Activated T-cell treated with anti-CD3 and anti-CD28 coated beads, Interleukin-2, amount 50 U/mL, for 72 hours (primary cell): ENCODE measurements at places on chromosomes 11 and 22. TPM values are rescaled to one million over a fixed set of nuclear protein-coding genes. Genes with fewer than 3 reads are reported as not detected.

GRCh38 chr11:70109006-70109405 is 30.9 kb downstream of the ANO1 start:
- DNase-seq, result no peak

Gene OR5I1
- total RNA-seq, result not detected

Gene GAB2
- total RNA-seq, result 48.0 TPM

- DNase-seq, result no peak
These were observed 1.4 kb downstream of the GAL3ST1 start for GRCh38 chr22:30572840-30573593.

GRCh38 chr11:30987819-30988218 is 381.7 kb downstream of the DCDC1 start:
- no peak for DNase-seq

Gene ZBTB16
- total RNA-seq, result 3.3 TPM

Gene OR52H1
- total RNA-seq, result not detected

Gene MCM5
- 370 TPM for total RNA-seq

DNA sequence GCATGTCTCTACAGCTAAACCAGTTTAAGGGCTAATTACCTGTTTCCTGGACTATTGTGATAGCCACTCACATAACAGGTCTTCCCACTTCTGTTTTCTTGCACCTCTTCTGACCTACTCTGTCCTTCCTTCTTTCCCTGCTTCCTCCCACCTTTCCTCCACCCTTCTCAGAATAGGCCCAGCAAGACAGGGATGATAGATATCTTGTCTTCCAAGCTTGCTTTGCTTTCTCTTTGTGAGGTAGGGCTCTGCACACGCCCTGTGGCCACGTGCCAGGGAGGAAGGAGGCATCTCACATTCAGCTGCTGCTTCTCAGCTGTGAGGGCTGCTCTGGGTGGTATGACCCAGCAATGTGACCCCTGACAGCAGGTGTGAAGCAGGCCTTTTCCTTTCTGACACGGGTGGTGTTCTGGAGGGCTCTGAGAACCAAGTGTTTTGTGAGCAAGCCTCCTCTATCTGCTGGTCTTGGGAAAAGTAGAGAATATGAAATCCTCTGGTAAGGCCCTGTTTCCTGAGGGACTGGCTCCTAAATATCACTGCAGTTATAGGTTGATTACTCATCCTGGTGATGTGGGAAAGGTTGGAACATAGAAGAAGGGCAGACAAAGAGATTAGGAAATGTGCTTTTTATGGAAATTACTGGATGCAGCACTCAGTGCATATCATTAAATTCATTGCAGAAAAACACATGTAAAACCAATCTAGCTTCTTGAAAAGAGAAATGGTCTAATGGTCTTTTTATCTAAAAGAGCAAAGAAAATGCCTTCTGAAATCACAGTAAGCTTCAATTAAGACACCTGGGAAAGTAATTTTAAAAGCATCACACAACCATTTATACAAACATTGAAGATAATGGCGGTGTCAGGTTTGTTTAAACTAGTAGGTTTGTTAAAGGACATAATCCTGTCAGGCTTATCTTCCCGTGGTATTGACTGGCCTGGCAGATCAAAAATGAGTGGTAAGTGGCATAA is 8.5 kb downstream of the AMOTL1 start:
- no peak for DNase-seq

- DNase-seq, result no peak
These were observed 118.7 kb upstream of the ANO1 start for GRCh38 chr11:69959461-69959860.

DNA sequence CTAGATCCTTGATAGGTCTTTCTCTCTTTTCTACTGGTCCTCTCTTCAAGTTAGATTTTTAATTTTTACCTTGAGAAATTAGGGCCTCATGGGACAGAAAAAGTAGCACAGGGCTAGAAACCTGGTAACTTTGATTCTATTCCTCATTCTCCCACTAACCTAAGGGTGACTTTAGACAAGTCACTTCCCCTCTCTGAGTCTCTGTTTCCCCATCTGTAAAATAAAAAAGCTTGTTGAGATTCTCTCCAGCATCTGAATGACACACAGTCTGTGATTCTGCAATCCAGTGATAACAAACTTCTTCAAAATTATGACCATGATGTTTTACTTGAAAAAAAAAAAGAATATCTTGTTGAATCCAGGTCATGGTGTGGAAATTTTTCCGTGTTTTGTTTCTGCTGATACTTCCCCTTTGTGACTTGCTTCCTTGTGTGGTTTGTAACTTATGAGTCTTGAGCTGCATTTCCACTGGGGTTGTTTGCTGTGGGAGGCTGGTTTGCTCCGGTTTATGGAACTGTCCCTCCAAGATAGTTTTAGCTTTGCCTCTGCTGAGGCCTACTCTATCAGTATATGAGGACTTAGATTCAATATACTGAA is 9.8 kb upstream of the MPEG1 start:
- DNase-seq, result no peak

Gene CD6
- 298 TPM for total RNA-seq

Gene FOLR2
- not detected for total RNA-seq

- no peak for DNase-seq
These were observed 16.2 kb downstream of the BAD start for GRCh38 chr11:64268025-64268892.

Gene APOL3
- 55.6 TPM for total RNA-seq

GRCh38 chr22:41096841-41097240 is 4.4 kb downstream of the EP300 start:
- DNase-seq, result no peak

- no peak for DNase-seq
These were observed 281.0 kb downstream of the TENM4 start for GRCh38 chr11:79159657-79160450.

Gene OR4X1
- total RNA-seq, result not detected

GRCh38 chr11:94325681-94326080 is 21.3 kb downstream of the IZUMO1R start:
- peak; percentile 68 for DNase-seq

Gene TYR
- not detected for total RNA-seq

Gene RCE1
- total RNA-seq, result 29.6 TPM

Gene SGSM1
- 0.07 TPM for total RNA-seq

DNA sequence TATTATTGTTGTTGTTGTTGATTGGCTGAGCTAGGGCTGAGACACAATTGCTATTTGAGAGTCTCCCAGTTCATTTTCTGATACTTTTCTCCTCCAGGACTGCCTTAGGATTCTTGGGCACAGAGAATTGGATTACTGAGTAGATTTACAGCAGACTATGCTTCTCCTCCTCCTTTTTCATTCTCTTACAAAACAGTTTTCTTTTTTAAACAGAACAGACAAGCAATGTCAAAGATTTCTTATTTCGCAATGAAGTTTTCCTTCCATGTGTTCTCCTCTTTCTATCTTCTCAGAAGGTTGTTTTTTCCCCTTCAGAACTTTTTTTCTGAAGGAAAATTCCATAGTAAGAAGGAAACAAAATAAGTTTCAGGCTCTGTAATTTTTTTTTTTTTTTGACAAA is 19.8 kb upstream of the TIMP3 start:
- DNase-seq, result no peak

Gene GLYAT
- total RNA-seq, result not detected
